ENCODE measurements at places on chromosomes 1 and 21.
A peak's percentile ranks its signal among the peaks of the same experiment; 100 is the strongest.

- DNase-seq: no peak
Measured at GRCh38 chr1:234578087-234578486, 31.9 kb downstream of the IRF2BP2 start.

GRCh38 chr1:23217421-23218115 is at the start of gene HTR1D:
HTR1D (minus strand) TSS chr1:23217502; CDS start chr1:23194219, 23,283 bp downstream.
- DNase-seq: peak; percentile 12

DNA sequence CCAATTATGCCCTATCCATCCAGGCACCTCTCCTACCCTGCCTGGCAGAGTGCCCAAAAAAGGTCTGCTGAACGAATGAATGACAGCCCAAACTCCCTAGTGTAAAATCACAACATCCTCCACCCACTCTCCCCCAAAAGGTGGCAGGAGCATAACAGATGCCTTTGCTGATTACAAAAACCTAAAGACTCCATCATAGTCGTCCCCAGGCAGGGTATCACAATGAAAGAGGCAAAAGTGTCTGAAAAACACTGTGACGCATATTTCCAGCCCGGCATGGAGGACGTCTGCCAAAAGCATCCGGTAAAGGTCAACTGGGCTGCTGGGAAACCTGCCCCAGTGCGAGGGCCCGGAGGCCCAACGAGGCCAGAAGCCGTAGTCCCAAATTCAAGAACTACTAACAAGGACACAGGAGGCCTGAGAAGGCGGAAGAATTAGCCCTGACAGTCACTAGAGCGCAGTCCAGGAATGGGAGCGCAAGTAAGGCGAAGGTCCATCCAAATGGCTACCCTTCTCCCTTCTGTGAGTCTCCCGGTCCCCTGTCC is 576 bp downstream of the SMIM12 start:
- DNase-seq: peak; percentile 51

DNA sequence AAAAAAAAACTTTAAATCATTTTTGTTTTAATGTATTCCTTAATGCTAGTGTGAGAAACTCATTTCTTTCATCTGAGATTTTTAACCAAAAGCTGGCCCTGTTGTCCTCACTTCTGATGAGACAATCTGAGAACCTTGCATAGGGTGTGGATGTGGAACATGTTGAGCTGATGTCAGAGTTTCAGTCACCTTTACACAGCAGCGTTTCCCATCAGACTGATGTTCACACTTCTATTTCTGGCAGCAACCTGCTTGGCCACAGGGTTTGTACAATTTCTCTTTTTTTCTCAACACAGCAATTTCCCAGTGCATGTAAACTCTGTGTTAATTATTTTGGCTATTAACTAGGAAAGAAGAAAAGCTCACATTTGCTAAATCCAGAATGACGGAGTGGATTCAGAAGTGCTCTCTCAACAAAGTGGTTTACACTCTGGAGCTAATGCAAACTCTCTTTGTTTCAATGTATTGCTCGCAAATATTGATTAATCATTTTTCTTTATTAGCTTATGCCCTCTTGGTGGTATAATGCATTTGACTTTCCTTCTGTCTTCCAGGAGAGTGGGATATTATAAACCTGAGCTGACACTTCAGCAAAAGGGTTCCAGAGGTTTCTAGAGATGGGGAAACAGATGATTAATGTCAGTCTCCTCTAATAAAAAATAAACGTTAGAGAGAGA is 70.5 kb upstream of the HSPA13 start:
- DNase-seq: peak; percentile 45

DNA sequence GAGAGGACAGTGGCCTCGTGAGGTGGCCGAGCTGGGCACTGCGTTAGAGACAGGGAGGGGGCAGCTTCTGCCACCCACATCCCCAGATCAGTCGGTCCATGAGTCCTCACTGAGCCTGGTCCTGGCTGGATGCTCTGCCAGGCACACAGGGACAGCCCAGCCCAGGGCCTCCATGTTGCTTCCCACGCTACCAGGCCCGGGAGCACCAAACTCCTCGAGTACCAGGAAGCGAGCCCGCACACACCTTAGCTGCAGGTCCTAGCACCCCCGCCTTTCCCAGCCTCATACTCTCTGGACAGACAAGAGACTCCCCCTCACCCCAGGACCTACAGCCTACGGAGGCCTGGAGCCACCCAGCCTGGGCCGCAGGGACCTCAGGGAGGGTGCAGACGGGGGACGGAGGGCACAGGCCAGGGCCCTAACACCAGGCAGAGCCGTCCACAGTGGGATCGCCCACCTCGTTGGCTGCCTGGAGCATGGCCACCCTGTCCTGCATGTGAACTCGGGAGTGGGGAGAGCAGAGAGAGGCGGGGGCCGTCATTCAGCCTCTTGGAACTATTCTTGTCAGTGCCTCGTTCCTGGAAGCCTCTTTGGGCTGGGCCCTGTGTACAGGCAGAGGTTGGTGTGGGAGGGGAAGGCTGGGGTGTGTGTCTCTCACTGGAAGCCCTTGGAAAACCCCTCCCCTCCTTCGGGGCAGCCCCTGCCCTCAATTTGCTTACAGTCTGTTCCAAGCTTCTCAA is 90.9 kb upstream of the RUNX3 start:
- DNase-seq: no peak

DNA sequence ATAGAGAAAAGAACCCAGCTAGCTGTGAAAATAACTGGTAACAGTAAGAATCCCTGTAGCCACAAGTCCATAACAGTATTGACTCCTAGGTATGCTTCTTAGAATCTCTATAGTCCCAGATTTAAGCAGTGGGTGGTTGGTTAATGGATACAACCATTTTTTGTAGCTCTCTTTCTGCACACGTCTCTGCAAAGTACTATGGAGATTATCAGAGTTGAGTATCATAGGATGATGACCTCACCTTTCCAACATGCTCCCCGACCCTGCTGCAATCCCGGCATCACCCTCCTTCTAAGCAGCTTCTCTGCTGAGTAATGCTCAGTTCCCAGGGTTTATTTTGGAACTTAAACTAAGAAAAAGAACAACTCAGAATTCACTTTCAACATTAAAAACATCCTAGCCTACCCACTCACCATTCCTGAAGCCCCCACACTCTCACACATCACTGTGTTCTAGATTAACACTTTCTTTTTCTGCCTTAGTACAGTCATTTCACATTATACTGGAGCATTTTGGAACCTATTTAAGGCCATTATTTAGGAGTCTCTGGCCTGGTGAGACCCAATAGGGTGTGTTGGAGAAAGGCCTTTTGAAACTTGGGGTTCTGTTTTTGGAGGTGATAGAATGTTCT is 2.7 kb downstream of the MLLT11 start:
- DNase-seq: no peak

- no peak for DNase-seq
Measured at GRCh38 chr1:202047977-202048376, 37.6 kb downstream of the ELF3 start.

DNA sequence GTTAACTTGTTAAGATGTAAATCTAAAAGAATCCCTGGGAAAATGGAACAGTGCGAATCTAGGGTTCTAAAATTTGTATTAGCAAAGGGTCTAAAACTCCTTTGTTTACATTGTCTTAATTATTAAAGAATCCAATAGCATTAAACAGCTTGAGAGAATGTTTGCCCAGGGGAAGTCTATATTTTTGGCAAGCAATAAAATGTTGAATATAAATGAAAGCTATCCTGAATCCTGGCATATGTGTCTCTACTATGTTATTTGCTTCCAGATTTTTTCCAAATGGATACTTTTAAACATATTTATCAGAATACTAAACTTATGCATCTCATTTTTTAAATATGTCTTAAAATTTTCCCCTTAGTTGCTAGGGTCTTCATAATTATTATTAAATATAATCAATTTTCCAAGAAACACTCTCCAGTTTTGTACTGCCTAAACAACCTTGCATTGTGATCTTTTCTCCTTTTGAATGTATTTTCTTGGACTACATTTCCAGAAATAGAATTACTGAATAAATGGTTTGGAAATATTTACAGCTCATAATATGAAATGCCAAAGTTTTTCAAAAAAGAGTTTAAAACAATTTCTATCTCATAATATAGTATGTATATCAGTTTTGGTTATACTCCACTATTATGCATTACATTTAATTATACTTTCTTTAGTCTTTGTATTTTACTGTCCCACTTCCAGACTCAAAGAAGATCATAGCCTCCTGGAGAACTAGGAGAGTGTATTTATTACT is 304.8 kb downstream of the USP25 start:
- DNase-seq: no peak

GRCh38 chr1:145982010-145982723 is 14.2 kb downstream of the TXNIP start:
- DNase-seq: no peak

GRCh38 chr1:58155418-58156123 is 391.0 kb downstream of the OMA1 start:
- DNase-seq: no peak

GRCh38 chr1:152034324-152034653 is 2.5 kb downstream of the S100A11 start:
- DNase-seq: no peak
